ENCODE measurements at places on chromosomes 7 and 10.

DNA sequence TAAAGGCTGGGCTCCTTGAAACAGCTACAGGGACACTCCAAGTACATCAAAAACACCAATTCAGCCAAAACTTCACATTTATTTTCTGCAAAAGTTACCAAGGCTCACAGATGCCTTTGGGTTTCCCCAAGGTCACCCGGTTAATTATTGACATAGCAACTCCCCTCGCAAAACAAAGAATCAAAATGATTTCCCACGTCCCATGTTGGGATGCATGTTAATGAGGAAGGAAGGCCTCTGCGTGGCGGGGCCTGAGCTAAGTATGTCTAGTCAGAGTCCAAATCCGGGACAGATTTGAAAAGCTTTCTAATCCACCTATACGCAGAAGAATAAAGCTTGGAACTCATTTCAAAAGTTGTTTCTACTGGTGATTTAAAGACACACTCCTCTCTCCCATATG, 535 bp upstream of the TMEM72 start:
- no peak for DNase-seq

- DNase-seq, result no peak
Observed at GRCh38 chr10:110368556-110368955, 63.8 kb upstream of the SMNDC1 start.

- DNase-seq, result no peak
Observed at GRCh38 chr10:10725196-10725595, 292.5 kb upstream of the CELF2 start.

- no peak for DNase-seq
Observed at GRCh38 chr10:123607386-123607785, 58.8 kb upstream of the GPR26 start.

GRCh38 chr10:49223205-49223604, 35.0 kb upstream of the TMEM273 start:
- no peak for DNase-seq

- DNase-seq, result no peak
Observed at GRCh38 chr7:24718977-24719491, 38.2 kb downstream of the GSDME start.

- no peak for DNase-seq
Observed at GRCh38 chr7:128171342-128171918, 69.6 kb upstream of the LEP start.

DNA sequence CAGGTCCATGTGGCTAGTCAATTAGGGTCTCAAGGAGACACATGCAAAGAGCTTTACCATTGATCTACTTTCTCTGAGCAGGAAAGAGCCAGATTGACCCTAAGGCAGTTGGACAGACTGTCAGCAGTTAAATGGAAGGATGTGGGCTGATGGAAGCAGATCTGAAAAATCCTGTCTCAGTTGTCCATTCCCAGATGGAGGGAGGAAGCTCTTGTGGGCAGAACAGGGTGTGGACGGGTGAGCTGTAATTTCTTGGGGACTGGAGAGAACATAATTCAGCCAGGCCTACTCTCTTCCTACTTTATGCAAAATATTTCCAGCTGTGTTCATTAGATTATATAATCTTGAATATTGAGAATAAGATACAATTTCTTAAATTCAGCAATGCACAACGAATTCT, 163.6 kb downstream of the GNAT3 start:
- no peak for DNase-seq
